ENCODE measurements at places on chromosomes 5 and 9. TPM values are rescaled to one million over a fixed set of nuclear protein-coding genes. Genes with fewer than 3 reads are reported as not detected.

PIP5K1B gene
- not detected for total RNA-seq

NDUFA8 gene
- 20.5 TPM for total RNA-seq

ZNF300 gene
- total RNA-seq, result 6.3 TPM

DDX31 gene
- 13.6 TPM for total RNA-seq

C9 gene
- not detected for total RNA-seq

PCDHA11 gene
- total RNA-seq, result under 0.01 TPM

ZCCHC10 gene
- total RNA-seq, result 8.6 TPM

STPG3 gene
- total RNA-seq, result not detected

LIX1 gene
- not detected for total RNA-seq

LCP2 gene
- total RNA-seq, result not detected

DMRT2 gene
- 1.6 TPM for total RNA-seq

CFAP157 gene
- not detected for total RNA-seq

PCDHA12 gene
- not detected for total RNA-seq

C1QTNF3 gene
- total RNA-seq, result 1.1 TPM

LRRC19 gene
- total RNA-seq, result not detected

LRRC70 gene
- 0.98 TPM for total RNA-seq

SLIT3 gene
- 2.9 TPM for total RNA-seq

GFI1B gene
- total RNA-seq, result not detected

SPATA31A3 gene
- total RNA-seq, result not detected

SNCAIP gene
- total RNA-seq, result 0.20 TPM

TSLP gene
- 4.1 TPM for total RNA-seq

TMEM171 gene
- 4.4 TPM for total RNA-seq

LIFR gene
- total RNA-seq, result 44.8 TPM

DOCK8 gene
- total RNA-seq, result under 0.01 TPM

SV2C gene
- total RNA-seq, result not detected

IGIP gene
- total RNA-seq, result 3.7 TPM

CER1 gene
- total RNA-seq, result not detected

PCA3 gene
- total RNA-seq, result under 0.01 TPM

OTP gene
- total RNA-seq, result not detected

OR13C9 gene
- not detected for total RNA-seq
